Activated T-helper 1 cell treated with anti-CD3 and anti-CD28 coated beads, Interleukin-2, amount 50 U/mL, for 16 hours (primary cell): ENCODE measurements at places on chromosomes 6 and 20.

GRCh38 chr6:133937909-133938308 is 15.1 kb upstream of the TBPL1 start:
- no peak for DNase-seq

DNA sequence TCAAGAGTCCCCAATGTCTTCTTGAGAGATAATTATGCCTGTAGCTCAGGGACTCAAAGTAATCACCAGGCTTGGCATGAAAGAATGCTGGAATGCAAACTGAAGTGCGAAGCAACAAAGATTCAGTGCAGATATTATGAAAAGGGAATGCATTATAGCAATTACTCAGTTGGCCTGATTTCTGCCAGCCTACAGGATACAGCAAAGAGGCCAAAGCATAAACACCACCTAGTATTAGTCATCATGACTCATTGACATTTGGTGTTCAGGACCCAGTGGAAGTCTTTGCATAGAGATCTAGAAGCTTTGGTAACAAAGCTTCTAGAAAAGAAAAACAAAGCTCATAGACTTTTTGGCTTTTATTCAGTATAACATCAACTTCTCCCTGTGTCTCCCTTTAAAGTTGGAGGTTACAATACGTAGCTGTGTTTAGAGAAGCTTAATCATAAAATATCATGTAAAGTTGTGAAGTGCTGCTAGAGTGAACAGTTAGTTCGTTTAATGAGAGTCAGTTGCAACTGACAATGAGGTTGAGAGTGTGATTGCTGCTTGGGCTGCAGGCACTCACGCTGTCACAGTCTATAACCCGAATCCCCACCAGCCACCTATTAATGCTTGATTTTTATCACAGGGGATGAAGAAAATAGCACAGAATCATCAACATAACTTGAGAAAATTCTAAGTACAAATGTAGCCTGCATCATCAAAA is 932.7 kb downstream of the TFAP2A start:
- DNase-seq, result no peak

- DNase-seq, result no peak
Measured at GRCh38 chr6:71510057-71510713, 221.6 kb downstream of the OGFRL1 start.

DNA sequence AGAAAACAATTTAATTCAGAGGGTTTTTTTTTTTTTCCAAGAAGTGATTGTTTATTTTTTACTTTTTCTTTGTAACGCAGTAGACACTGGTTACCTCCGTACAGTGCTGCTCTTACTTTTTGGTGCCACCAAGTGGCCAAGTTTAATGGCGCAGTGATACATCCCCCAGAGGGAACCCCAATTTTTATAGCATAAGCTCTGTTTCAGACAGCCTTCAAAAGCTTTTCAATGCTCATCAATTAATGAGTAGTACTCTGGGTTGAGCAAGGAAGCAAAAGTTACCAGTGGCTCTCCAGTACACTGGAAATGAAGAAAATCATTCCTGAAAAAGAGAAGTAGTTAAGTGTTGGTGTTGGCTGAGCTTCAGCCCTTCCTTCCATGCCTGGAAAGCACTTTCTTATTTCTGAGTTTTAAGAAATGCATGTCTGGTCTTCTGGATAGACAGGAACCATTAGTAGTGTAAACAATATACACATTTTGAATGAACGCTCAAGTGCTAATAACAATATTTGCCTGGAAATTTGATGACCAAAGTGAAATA is 129.1 kb upstream of the SMLR1 start:
- no peak for DNase-seq

DNA sequence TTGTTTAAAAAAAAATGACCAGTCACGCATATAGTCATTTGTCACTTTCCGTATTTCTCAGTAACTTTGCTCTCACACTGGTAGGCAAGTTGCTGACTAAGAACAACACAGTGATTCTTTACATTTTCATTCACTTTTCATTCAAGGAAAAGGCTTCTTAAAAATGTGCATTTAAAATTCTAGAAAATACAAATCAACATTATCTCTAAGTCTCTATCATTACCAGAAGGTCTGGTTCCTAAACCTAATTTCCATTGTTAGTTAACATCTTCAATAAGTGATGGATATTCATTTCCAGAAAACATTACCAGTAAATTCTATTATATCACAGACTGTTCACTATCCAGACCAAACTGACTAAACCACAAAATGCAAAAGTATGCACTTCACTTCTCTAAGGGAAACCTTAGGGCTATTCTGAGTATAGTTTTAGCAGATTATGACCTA is 115.3 kb downstream of the AHI1 start:
- no peak for DNase-seq

- no peak for DNase-seq
Measured at GRCh38 chr20:7196481-7196880, 429.0 kb downstream of the BMP2 start.

- no peak for DNase-seq
Measured at GRCh38 chr20:8216375-8217200, 84.5 kb downstream of the PLCB1 start.

DNA sequence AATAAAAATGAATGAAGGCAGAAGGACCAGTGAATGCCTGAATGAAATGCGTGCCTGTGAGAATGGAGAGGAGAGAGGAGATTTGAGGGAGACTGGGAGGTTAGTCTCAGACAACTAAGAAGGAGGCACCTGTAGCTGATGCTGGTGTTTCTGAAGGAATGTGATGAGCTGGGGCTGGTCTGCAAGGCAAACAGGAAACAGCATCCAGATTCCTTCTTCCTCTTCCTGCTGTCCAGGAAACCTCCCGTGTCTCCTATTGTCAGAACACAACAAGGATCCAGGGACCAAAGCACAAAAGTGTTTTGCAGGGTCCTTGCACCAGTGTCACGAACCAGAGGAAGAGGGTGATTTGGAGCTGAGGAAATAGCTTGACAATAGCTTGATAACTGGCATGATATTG is 50.4 kb upstream of the TAB2 start:
- no peak for DNase-seq

DNA sequence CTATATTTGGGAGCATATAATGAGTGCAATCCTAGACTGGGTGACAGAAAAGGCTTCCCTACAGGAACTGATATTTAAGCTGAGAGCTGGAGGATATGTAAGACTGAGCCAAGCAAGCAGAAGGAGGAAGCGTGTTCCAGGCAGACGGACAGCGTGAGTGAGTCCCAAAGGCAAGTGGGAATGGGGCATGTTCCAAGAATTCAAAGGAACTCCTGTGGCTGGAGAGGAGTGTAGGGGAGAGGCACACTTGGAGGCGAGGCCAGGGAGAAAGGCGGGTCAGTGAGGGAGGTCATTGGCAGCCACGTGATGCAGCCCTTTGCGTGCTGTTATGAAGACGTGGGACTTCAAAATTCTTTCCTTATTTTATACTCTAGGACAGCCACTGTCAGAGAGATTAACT is 27.9 kb upstream of the SGK1 start:
- no peak for DNase-seq

DNA sequence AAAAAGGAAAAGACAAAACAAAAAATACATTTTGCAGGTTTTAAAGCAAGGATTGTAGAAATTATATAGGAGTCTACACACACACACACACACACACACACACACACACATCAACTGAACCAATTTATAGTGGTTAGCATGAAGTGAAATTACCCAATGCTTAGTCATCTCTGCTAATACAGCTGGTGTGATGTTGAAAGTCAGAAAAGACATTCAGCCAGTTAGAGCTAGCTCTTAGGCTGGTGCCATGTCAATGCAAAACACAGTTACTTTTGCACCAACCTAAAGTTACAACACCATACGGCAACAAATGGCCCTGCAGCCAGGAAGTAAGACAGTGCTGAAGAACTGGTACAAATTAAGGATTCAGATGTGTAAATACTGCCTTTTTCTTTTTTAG is 15.2 kb downstream of the FAM210B start:
- DNase-seq, result no peak

DNA sequence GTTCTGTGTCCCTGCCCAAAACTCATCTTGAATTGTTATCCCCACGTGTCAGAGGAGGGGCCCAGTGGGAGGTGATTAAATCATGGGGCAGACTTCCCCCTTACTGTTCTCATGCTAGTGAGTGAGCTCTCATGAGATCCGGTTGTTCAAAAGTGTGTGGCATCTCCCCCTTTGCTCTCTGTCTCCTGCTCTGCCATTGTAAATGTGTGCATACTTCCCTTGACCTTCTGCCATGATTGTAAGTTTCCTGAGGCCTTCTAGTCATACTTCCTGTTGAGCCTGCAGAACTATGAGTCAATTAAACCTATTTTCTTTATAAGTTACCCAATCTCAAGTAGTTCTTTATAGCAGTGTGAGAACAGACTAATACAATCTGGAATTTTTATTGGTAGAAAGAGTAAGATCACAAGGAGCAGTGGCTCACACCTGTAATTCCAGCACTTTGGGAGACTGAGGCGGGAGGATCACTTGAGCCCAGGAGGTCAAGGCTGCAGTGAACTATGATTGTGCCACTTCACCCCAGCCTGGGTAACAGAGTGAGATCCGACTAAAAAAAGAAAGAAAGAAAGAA is 47.1 kb upstream of the SLC22A16 start:
- no peak for DNase-seq

GRCh38 chr6:6331393-6331792 is 10.9 kb upstream of the F13A1 start:
- DNase-seq, result no peak

GRCh38 chr20:64232794-64233193 is 22.8 kb upstream of the PCMTD2 start:
- no peak for DNase-seq

DNA sequence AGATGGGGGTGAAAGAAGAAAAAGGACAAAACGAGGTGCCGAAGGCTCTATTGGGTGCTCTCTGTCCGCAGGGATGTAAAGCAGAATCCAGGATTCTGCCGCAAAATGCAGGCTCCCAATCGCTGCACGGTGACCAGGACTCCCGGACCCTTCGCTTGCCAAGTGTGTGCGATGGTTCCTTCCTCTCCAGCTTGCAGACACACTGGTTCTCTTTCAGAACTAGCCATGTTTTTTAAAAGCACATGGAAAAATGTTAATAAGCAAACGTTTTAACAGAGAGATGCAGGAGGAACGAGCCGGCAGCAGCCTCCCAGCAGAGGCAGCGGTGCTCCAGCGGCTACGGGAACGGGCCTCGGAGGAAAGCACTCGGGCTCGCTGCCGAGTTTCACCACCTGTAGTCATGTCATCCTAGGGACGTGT is 59.6 kb downstream of the ZNF831 start:
- DNase-seq, result no peak

- DNase-seq, result no peak
Measured at GRCh38 chr20:58603721-58604120, 47.4 kb upstream of the STX16 start.

GRCh38 chr20:5715071-5715841 is 34.9 kb upstream of the SHLD1 start:
- DNase-seq, result no peak

DNA sequence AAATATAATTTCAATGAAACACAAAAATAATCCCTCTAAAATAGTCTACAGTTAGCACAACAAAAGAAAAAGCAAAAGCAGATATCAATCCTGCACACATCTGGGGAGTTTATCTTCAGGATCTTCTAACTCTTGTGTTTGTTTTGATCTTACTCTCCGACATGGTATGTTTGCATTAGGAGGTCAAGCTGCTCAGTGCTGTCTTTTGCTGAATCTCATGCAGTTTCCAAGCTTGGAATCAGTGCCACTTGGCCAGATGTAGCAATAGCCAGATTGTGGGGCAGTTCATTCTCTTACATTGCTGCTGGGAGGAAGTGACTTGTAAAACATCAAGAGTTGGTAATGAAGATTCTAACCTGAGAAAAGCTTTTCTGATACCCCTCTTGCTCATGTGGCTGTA is 29.5 kb downstream of the RIOK1 start:
- DNase-seq, result no peak

- no peak for DNase-seq
Measured at GRCh38 chr6:45786355-45786781, 229.3 kb downstream of the CLIC5 start.

- DNase-seq, result no peak
Measured at GRCh38 chr6:20173833-20174792, 38.2 kb downstream of the MBOAT1 start.

DNA sequence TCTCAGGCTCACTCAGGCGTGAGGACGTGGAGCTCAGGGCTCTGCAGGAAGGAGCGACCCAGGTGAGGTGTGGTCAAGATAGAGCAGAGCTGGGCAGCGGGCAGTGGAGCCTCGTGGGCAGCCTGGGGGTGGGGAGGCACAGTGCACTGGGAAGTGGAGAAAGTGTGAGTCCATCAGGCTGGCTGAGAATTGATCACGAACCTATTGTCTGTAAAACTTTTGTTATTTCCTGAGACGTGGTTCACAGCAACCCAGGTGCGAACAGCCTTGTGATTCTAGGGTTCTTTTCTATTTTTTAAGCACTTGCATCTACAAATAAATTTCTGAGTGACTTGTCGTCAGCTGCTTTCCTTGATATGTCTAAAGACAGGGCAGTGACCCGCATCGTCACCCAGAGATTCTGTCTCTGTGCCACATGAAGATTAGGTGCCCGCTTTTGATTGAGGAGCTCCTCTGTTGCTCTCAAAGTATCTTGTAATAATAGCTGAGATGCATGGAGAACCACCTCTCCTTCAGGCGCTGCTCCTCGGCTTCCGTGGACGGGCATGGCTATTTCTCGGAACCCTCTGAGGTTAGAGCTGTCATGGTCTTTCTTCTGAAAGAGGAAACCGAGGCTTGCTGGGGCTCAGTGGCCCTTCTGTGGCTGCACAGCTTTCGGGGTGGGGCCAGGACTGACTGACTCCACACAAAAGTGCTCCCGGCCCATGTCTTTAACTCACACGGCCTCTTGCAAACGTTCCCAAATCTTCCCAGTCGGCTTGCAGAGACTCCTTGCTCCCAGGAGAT is 662 bp upstream of the CCR6 start:
- DNase-seq, result no peak

- no peak for DNase-seq
Measured at GRCh38 chr20:25669826-25670422, 26.7 kb downstream of the ZNF337 start.

DNA sequence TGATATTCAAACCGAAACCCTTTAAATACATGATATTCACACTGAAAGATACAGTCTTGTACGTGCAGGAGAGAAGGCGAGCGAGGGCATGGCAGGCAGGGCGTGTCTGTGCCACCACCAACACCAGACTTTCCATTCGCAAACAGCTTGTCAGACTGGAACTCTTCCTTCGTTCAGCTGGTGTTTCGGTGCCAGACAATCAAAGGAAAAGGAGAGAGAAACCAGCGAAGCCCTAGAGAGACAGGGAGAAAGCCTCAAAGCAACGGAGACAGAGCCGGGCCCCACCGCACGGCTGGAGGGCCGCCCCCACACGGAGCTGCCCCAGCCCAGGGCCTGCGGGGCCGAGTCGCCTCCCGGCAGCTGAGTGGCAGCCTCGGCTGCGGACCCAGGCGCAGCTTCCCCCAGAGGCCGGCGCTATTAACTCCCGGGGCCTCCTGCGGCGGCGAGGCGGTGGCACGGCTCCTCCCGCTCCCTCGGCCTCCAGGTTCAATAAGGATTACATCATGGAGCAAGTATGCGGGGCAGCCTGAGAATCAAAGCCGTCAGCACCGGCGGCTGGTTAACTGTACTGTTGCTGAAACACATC is 32.1 kb upstream of the NR2E1 start:
- DNase-seq, result no peak

DNA sequence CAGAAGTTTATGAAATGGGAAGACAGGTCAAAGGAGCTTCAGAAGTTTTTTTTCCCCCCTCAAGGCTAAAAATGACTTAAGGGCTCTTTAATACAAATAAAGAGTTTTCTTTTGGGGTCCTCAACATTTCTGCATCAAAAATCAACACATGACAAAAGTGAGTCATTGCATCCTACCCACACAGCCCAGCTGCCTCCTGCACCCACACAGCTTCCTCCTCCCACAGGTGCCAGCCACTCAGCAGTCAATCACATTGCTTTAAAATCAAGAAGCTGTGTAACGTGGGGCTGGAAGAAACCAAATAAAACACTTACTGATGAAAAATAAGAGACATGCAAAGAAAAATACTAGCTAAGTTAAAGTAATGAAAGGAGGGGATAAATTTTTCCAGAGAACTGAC is 68.5 kb downstream of the MAP3K5 start:
- no peak for DNase-seq
